Brain (organoid and tissue), 16 donors: ENCODE measurements at places on chromosomes 7 and 10. TPM values are rescaled to one million over a fixed set of nuclear protein-coding genes. Genes with fewer than 3 reads are reported as not detected.

The TMEM72 gene
- polyA plus RNA-seq = not detected

The CRTAC1 gene
- polyA plus RNA-seq = 18.8 TPM

The TMEM176A gene
- 19.5 TPM for polyA plus RNA-seq

The HMX3 gene
- polyA plus RNA-seq = 12.9 TPM

The AKR1C2 gene
- polyA plus RNA-seq = 2.1 TPM

The CAMK2B gene
- 88.4 TPM for polyA plus RNA-seq

The LIPF gene
- polyA plus RNA-seq = not detected

The ANTXRL gene
- not detected for polyA plus RNA-seq

The SLC16A9 gene
- polyA plus RNA-seq = 3.4 TPM

The HABP2 gene
- polyA plus RNA-seq = 10.9 TPM

The ELN gene
- polyA plus RNA-seq = 61.1 TPM

The LOXL4 gene
- polyA plus RNA-seq = 0.25 TPM

The MDH2 gene
- polyA plus RNA-seq = 276 TPM

The FBXW4 gene
- 69.1 TPM for polyA plus RNA-seq

The GIMAP1 gene
- 1.1 TPM for polyA plus RNA-seq

The TMEM139 gene
- 2.3 TPM for polyA plus RNA-seq

The CALHM1 gene
- 0.37 TPM for polyA plus RNA-seq

The PIK3CG gene
- 0.29 TPM for polyA plus RNA-seq

The ITGA8 gene
- 1.6 TPM for polyA plus RNA-seq

The BNIP3 gene
- 43.7 TPM for polyA plus RNA-seq

The GLUD1 gene
- polyA plus RNA-seq = 117 TPM

The ARHGAP12 gene
- 7.1 TPM for polyA plus RNA-seq

The CPA1 gene
- not detected for polyA plus RNA-seq

The SLC16A12 gene
- polyA plus RNA-seq = 0.37 TPM

The RARRES2 gene
- polyA plus RNA-seq = 33.0 TPM
